ENCODE measurements at places on chromosomes 3 and 15.

DNA sequence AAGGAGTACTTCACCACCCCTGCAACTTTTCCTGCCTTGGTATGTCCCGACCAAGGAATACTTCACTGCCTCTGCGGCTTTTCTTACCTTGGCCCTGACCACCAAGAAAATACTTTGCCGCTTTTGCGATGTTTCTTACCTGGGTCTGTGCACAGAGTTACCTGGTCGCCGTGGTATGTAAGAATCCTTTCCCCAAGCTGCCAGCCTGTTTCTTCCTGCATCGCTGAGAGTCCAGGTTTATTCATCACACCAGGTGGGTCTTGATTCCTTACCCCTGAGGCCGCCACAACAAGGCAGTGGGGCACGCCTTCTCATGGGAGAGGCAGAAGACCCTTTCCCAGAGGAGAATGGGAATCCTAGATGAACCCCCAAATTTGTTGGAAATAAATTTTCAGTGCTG is 511.3 kb downstream of the EDEM1 start:
- DNase-seq = no peak

DNA sequence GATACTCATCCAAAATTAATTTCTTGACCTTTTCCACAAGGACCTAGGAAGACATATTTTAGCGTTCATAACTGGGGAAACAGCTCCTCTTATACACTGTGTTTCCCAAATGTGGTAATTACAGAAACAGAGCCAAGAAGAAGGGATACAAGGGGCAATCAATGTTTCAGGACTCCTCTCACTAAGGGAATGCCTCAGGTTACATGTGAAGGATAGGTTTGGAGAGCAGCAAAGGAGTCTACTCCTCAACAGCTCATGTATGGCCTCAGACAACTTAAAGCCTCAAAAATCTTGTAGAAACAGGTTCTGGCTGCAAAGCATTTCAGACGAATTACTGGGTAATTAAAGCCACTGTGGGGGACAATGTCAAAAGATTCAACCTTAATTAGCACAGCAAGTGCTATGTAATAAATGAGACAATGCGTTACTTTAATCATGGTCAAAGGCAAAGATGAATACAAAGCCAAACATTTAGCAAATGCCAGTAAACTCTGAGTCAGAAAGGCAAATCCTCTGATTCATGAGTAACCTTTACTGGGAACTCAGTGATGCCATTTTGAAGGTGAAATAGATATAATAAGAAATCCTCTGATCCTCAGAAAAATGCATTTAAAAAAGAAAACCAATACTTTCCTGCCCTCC is 1111.2 kb downstream of the TUSC7 start:
- DNase-seq = no peak

DNA sequence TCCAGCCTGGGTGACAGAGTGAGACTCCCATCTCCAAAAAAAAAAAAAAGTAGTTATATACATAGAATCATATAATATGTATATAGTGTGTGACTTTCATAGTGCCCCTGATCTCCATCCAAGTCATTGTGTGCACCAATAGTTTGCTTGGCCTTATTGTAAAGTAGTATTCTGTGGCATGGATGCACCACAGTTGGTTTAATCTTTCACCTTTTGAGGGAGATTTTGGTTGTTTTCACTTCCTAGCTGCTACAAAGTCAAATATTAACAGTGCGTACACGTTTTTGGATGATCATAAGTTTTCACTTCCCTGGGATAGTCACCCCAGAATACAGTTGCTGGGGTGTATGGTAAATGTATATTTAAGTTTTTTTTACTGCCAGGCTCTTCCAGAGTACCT is 162.8 kb downstream of the PTPRG start:
- DNase-seq = no peak

DNA sequence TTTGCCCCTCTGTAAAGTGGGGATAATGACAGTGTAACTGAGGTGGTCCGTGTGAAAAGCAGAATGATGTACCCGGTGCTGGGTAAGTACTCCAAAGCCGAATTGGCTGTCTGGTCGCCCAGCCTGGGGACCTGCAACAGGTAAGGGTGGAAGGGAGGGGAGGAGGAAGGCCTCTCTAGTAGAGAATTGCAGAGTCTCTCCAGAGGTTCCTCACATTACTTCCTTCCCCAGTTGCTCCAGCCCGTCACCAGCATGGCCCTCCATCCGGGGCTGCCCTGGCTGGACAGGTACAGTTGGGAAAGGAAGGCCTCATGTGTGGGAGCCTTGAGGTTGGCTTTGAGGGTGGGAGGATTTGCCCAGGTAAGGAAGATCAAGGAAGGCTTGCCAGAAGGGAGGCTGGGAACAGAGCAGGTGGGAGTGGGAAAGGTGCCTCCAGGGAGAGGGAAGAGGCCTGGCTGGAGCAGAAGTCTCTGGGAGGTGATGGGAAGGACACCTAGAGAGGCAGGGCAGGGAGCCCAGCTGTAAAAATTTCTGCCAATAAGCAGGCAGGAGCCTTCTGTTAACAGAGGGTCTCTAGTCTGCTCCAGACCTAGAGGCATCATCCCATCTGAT is 1.7 kb upstream of the PSTPIP1 start:
- DNase-seq = no peak

DNA sequence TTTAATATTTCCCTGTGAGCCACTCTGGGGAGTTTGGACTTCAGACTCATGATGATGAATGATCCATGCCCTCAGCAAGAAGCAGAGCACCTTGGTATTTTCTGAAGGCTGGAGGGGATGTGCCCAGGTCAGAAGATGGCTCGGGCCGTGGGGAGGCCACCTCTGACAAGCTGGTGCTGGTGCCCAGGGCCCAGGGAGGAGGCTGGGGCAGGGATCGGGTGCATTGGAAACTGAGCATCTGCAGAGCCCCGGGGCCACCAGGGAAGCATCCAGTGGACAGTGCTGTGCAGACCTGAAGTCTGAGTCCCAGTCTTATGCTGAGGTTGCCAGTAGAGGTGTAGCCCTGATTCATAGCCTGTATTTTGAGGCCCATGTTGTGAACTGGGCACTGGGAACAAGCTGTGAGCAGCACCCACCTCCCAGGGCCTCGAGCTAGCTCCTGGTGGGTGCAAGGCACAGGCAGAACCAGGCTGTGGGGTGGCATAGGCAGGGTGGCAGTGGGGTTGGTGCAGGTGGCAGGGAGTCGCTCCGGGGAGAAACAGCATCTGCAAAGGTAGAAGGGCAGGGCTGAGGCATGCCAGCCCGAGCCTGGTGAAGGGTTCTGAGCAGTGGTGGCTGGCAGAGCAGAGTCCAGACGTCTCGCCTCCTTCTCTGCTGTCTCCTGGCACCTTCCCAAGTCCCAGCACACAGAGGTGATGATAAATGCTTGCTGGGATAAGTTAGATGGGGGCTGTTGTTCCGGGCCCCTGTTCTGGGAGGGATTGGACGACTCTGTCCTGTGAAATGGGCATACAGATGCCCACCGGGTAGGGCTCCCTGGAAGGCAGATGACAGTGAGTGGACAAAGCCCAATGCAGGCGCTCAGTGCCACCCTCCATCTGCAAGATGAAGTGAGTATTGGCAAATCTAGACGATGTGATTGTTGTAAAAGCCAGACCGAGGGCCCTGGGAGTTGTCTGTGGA is 10.6 kb downstream of the DNAJB8 start:
- DNase-seq = no peak

GRCh38 chr15:100602823-100603393 is 519 bp downstream of the ASB7 start:
- no peak for DNase-seq

DNA sequence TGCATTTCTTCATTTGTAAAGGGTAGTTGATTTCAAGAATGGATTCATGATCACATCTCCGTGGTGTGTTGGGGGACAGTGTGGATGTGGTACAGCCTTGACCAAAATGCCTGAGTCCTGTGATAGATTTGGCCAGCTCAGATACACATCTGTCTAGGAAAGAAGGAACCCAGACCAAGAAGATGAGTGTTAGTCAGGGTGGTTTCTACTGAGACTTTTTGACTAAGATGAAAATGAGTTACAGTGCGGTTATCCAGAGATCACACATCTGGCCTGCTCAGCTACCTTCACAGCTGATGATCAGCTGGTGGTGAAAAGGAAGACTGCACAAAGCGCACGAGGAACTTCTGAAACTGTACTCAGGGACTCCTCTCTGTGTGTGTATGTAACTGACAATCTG is 68.0 kb downstream of the FNDC3B start:
- no peak for DNase-seq

DNA sequence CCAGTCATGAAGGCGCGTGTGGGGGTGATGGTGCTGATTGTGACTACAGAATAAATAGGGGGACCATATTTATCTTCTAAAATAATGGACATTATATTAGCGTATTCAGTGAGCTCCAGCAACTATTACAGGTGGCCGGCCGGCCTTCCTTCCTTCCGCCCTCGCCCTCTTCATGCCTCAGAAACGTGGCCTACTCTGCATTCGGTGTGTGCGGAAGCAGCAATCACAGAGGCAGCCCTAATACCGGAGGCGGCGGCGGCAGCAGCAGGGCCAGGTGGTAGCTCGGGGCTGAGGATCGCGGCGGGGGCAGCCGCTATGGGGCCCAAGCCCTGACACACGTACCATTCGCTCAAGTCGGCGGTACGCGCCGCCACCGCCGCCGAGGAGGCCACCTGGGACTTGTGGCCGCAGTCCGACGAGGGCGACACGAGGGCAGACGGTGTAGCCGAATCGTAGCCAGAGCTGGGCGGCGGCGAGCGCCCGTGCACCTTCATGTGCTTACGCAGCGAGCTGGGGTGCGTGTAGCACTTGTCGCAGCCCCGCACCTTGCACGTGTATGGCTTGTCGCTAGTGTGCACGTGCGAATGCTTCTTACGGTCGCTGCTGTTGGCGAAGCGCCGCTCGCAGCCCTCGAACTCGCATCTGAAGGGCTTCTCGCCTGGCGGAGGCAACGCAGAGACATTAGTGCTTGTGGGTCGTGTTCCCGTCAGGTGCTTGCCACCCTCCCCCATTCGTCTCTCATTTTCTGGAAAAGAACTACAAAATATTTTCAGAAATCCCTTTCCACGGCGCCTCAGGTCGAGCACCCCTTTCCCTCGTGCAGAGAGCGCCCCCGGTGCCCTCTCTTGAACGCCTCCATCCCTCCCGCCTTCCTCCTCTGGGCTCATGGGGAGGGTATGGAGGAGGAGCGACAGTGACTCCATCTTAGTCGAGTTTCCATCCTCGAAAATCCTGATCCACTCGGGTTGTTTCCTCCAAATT is 15.5 kb downstream of the ZIC4 start:
- DNase-seq = no peak

DNA sequence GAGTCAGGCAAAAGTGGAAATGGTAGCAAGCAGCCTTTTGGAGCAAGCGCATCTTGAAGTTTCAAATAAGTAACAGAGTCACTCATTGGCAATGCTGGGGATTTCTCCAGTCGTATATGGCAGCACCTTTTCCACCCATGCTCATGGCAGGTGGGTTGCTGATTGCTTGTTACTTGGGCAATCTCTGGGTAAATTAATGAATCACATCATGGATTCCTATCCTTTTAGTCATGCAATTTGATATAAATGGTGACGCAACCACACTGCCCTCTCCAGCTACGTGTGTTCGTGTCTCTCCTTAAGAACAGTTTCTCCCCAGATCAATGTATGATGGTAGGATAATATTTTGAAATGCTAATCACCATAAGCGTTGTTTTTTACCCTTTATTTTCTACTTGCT is 339.9 kb upstream of the KCNH8 start:
- DNase-seq = no peak

DNA sequence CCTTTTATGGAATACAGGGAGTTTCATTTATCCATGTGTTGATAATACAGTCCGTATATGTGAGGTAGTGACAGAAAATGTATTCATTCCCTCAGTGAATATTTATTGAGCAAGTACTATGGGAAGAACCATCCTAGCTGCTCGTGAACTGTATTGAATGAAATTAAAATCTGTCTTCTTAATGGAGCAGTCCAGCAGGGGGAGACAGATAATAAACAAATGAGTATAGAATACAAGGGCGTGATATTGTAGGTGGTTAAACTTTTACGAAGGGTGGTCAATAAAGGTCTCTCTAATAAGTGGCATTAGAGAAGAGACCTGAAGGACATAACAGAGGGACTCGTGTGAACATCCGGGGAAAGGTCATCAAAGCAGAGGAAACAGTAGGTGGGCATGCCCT is 62.7 kb upstream of the OSTN start:
- DNase-seq = no peak

DNA sequence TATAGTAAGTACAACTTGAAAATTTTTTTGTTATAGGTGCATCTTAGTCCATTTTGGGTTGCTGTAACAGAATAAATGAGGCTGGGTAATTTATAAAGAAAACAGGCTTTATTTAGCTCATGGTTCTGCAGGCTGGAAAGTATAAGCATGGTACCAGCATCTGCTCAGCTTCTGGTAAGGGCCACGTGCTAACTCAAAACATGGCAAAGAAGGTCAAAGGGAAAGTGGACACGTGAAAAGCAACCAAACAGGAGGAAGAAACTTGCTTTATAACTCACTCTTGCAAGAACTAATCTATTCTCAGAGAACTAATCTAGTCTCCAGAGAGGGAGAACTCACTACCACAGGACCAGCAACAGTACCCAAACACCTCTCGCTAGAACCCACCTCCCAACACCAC is 9.1 kb downstream of the HDGFL3 start:
- no peak for DNase-seq

DNA sequence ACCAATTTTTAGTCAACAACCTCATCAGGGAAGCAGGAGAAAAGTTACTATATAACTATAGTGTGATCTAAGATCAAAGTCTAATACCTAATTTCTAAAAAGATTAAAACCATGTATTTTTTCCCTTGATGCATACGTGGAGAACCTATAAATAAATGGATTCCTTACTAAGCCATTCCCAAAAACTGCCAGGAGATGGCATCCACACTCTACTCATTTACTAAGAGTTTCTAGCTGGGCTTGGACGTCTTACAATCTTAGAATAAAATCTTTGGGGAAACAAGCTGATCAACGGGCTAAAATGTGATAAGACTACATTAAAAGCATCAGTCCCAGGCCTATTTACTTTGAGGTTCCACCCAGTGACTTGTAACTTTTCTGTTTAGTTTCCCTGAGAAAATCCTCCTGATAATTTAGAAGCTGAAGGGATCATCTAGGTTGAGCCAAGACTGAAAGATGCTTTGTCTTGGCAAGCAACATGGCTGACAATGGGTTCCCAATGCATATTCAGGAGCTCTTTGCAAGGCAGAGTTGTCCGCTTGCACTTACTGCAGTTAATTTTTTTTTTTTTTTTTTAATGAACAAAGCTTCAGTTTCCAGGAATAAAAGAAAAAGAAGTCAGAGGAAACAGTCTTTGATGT is 85.5 kb upstream of the FGF12 start:
- no peak for DNase-seq

DNA sequence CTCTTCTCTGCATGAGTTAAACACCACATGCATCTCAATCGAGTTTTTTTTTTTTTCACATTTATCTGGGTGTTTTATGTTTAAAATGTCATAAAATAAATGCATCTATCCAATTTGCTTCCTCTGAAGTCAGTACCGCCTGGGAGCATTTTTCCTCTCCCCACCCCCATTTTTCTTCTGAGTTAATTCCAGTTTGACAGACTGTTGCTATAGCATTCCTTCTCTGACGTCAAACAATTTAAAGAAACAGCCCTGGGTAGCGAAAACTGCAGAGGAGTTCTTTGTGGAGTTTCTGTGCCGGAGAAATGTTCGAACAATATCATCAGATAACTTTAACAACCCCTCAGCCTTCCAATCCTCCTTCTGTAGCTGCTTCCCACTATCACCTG is 900 bp upstream of the GNB4 start:
- DNase-seq = no peak

- no peak for DNase-seq
Observed at GRCh38 chr3:9231937-9232336, 17.5 kb downstream of the SRGAP3 start.

GRCh38 chr3:120093911-120094775 is at the start of gene GSK3B:
GSK3B (minus strand) TSS chr3:120094447; CDS start chr3:120093434, 1,013 bp downstream.
- DNase-seq = peak; percentile 96

Measured in stimulated activated CD4-positive, alpha-beta T cell treated with anti-CD3 and anti-CD28 coated beads, Interleukin-1b, Interleukin-23, amount 100 ng/mL, for 4 hours (primary cell).